Esophagus muscularis mucosa (tissue), 4 donors: ENCODE measurements at places on chromosomes 12 and 14. TPM values are rescaled to one million over a fixed set of nuclear protein-coding genes. Genes with fewer than 3 reads are reported as not detected.

- H3K4me1 ChIP-seq = peaks cover 38% of the 10 kb centered on the region
- H3K36me3 ChIP-seq = no peaks in the 10 kb centered on the region
- H3K4me3 ChIP-seq = no peak overlapping the region
- H3K27ac ChIP-seq = no peak overlapping the region
- no peak for DNase-seq
- no peaks in the 10 kb centered on the region for H3K27me3 ChIP-seq
Observed at GRCh38 chr12:88925454-88925853, 345.2 kb upstream of the KITLG start.

DNA sequence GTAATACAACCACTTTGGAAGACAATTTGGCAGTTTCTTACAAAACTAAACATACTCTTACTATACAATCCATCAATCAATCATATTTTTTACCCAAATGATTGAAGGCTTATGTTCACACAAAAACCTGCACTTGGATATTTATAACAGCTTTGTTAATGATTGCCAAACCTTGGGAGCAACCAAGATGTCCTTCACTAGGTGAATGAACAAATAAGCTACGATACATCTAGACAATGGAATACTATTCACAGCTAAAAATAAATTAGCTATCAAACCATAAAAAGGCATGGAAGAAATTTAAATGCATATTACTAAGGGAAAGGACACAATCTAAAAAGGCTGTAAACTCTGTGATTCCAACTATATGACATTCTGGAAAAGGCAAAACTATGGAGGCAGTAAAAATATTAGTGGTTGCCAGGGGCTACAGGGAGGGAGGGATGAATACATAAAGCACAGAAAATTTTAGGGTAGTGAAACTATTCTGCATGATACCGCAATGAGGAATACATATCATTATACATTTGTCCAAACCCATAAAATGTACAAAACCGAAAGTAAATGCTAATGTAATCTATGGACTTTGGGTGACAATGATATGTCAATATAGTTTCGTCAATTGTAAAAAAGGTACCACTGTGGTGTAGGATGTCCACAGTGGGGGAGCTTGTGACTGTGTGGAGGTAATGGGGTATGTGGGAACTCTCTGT is 70.5 kb downstream of the GPR65 start:
- no peaks in the 10 kb centered on the region for H3K27me3 ChIP-seq
- H3K36me3 ChIP-seq = no peaks in the 10 kb centered on the region
- no peak for DNase-seq
- H3K27ac ChIP-seq = no peak overlapping the region

DNA sequence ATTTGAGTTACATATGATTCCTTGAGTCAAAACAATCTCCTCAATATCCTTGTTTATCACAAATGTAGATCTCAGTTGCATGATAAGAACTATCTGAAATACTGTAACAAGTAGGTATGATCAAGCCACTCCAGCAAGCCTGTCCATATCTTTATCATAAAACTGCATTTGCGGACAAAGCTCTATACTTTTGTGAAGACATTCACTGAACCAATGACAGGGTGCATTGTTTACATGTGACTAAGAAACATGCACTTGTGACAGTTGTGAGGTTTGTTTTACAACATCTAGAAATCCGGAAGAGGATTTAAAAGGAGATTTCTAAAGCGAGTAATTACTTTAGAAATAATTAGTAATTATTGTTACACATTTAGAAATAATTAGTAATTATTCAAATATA is 111.7 kb downstream of the PPP2R5E start:
- no peaks in the 10 kb centered on the region for H3K27me3 ChIP-seq
- DNase-seq = no peak
- H3K27ac ChIP-seq = no peak overlapping the region
- H3K4me1 ChIP-seq = peaks cover 27% of the 10 kb centered on the region
- no peaks in the 10 kb centered on the region for H3K36me3 ChIP-seq

DNA sequence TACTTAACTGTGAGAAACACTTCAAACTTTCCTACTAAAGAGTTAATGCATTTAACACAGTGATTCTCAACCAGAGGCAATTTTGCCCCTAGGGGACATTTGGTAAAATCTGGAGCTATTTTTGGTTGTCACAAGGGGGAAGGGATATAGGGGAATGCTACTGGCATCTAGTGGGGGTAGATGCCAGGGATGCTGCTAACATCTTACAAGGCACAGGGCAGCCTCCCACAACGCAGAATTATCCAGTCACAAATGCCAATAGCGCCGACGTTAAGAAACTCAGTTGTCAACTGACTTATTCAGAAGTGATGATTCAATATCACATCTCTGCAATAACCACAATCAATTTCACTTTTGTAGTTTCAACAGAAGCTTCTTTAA is 2.0 kb downstream of the EEA1 start:
- peaks cover 22% of the 10 kb centered on the region for H3K4me1 ChIP-seq
- H3K36me3 ChIP-seq = no peaks in the 10 kb centered on the region
- peak overlapping the region; percentile 99 for H3K4me3 ChIP-seq
- H3K27ac ChIP-seq = peak overlapping the region; percentile 99
- no peak for DNase-seq

DNA sequence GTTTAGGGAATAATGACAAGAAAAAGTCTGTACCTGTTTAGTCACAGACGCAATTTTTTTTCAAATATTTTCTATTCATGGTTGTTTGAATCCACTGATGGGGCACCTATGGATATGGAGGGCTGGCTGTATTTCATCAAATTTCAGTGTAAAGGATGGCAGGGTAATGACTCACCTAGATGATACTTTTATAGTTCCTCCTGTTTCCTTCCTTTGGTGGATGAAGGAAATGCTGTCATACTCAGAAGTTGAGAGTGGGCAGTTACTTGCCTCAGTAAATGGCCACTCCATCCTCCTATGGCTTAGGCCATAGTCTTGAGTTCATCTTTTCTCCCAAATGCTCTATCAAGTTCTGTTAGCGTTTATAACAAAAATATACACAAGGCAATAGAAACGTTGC is 18.9 kb upstream of the C12orf71 start:
- no peaks in the 10 kb centered on the region for H3K4me1 ChIP-seq
- H3K27ac ChIP-seq = no peak overlapping the region
- H3K4me3 ChIP-seq = no peak overlapping the region
- H3K27me3 ChIP-seq = no peaks in the 10 kb centered on the region
- no peaks in the 10 kb centered on the region for H3K36me3 ChIP-seq

- H3K4me3 ChIP-seq = peak within 1 kb of the TSS; percentile 51
- H3K27ac ChIP-seq = peak within 1 kb of the TSS; percentile 92
- H3K4me1 ChIP-seq = peaks cover 56% of the 10 kb centered on the region
- H3K27me3 ChIP-seq = no peaks in the 10 kb centered on the region
- DNase-seq = no peak
Observed at GRCh38 chr12:56521590-56522371, at the start of gene RBMS2. Gene RBMS2, plus strand, starts transcription at chr12:56521820. Its CDS starts 204 bp downstream, at chr12:56522024.

HOXC11 gene
- not detected for total RNA-seq

GALNT8 gene
- 1.3 TPM for total RNA-seq
